ENCODE measurements at places on chromosomes 7 and 10.

DNA sequence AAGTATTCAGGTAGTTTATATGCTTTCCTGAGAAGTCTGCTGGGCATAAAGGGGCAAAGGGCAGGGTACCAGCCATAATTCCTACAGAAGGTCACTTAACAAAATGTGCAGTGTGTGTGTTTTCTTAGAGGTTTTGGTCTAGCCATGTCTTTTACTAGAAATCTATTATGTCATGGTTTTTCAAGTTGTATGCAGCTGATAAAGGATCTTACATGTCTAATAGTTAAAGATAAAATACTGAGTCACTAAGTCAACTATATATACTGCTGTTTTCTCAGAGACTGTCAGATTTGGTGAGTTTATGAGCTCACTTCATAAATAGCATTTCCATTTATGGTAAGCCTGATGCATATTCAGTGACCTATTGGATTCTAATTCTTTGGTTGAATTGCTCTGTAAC is 7.7 kb downstream of the CASP2 start:
- no peak for DNase-seq

- DNase-seq: no peak
Observed at GRCh38 chr7:143085109-143085508, 33.0 kb downstream of the OR6V1 start.

GRCh38 chr7:16916738-16917137 is 35.0 kb upstream of the AGR3 start:
- no peak for DNase-seq

- no peak for DNase-seq
Observed at GRCh38 chr7:44148961-44149536, 7.9 kb upstream of the MYL7 start.

DNA sequence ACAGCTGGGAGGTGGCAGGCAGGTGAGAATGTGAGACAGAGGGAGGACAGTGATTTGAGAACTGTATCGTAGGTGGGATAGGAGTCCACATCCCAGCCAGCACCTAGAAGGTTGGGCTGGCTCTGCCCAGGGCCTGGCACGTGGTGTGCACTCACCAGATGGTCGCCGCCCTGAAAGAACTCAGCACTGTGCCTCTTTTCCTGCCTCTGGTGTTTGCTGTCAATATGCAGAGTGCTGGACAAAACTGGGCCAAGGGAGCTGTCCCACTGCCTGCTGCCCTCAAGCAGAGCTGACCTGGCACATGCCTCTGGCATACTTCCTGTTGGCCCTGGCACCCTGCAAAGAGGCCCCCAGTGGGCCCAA is 36.8 kb downstream of the CHST3 start:
- DNase-seq: no peak

Measured in activated CD8-positive, alpha-beta memory T cell treated with anti-CD3 and anti-CD28 coated beads for 4 hours (primary cell).